ENCODE measurements at places on chromosomes 1 and 21.

- DNase-seq = no peak
These were observed 104.2 kb downstream of the ATP5PO start for GRCh38 chr21:33811167-33812010.

DNA sequence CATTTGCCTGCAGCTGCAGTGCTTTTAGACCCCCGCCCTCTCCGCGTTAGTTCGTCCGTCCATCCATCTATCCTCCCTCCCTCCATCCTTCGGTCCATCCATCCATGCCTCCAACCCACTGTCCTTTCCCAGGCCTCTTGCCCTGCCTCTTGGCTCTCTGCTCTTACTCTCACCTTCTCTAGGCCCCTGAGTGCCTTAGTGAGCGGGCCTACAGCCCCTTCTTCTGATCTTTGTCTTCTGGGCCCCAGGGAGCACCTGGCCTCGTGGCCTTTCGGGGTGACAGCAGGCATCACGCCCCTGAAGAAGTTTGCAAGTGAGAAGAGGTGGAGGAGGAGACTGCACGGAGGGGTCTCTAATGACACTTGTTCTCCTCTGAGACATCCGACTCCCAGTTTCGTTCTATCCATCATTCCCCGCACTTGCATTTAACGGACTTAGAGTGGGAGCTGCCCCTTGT is 842 bp downstream of the ATXN7L2 start:
- DNase-seq = no peak

DNA sequence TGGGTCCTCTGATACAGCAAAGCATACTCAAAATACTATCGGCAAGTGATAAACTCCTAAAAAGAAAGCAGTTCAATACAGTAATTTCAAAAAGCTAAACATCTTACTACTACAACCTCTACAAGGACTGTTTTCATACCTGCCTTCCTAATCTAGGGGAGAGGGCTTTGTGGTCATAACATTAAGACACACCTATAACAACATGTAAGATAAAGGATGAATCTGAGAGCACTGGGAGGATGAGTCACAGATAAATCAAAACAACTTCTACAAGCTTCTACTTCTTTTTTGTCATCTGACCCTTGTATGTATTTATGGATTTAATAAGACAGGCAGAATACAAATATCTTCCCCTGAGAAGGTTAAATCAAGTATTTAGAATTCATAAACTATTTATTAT is 40.0 kb downstream of the LTN1 start:
- no peak for DNase-seq

DNA sequence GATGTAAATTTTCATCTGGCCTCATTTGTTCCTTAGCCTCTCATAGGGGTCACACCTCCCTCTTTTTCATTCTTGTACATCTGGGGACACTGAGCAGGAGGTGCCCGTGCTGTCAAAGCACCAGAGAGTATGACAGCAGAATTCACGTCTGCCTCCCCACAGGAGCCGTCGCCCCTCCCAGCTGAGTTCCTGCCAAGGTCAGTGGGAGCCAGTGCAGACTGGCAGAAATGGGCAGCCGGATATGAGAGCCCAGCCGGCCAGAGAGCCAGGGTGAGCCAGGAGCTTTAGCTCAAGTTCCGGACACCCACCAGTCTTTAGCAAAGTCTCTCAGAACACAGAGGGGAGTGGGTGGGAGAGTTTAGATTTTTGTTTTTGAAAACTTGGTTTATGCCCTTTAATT is 21.9 kb downstream of the GPR137B start:
- no peak for DNase-seq

- DNase-seq = no peak
These were observed 47.4 kb upstream of the DOCK7 start for GRCh38 chr1:62735491-62736171.

GRCh38 chr21:38443110-38443509 is 55.2 kb downstream of the ERG start:
- no peak for DNase-seq

DNA sequence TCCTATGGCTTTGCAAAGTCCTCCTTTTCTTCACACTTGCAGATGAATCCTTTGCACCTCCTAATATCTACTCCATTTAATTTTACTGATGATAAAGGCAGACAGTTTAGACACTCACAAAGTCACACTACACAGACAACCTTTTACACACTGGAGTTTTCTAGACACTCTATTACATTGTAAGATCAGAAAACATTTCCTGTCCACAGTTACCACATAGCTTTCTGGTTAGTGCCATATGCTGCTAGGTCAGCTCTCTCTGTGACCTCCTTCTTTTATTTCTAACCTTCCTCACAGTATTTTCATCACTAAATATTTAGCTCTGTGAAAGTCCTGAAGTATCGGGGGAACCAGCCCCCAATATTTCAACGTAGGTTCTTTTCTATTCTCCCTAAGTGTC is 5.1 kb downstream of the SH2D1B start:
- DNase-seq = no peak

DNA sequence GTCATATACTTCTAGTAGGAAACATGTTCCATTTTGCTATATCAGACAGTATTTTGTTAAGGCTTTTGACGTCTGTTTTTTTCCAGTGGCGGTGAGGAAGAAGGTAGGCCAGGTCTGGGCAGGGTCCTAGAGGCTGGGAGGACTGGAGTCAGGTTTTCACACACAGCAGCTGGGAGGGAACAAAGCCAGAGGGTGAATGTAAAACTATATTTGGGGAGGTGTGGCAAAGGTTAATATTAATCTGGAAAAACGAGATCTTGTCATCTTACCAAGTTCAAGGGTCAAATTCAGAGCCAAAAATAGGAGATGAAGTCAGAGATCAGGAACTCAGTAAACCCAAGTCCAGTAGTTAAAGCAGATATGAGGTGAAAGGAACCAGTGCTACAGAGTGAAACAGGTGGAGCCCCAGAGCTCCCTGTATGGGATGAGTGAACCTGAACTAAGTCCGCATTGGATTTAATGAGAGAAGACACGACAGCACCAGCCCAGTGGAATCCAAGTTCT is 10.7 kb upstream of the OTUD7B start:
- no peak for DNase-seq

DNA sequence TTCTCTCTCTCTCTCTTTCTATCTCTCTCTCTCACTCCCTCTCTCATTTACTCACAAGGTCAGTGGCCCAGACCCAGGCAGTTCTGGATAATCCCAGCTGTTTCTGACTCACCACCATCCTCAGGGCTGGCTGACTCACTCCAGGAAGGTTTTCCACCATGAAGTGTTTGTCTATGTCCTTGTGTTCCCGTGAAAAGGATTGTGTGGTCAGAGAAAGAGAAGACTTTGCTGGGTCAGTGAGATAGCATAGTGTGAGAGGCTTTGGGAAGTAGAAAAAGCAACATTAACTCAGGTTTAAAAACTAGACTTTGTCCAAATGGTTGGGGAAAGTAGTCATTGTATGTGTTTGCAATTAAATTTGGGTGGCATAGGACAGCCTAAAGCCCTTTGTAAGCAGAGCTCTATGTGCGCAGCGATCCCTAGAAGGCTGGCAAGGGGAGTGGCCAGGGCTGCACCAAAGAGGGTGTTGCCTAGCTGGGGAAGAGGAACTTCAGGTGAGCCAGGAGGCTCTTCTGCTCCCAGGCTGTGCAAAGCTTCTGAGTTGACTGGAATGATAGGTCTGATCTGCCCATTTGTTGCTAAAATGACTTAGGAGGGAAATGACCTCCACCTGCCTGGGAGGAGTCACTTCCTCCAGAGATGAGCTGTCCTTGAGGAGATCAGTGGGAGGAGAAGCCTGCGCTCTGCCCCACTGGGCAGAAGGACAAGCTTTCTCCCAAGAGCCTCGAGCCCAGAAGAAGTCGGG is 4.9 kb upstream of the CAPN2 start:
- DNase-seq = no peak

DNA sequence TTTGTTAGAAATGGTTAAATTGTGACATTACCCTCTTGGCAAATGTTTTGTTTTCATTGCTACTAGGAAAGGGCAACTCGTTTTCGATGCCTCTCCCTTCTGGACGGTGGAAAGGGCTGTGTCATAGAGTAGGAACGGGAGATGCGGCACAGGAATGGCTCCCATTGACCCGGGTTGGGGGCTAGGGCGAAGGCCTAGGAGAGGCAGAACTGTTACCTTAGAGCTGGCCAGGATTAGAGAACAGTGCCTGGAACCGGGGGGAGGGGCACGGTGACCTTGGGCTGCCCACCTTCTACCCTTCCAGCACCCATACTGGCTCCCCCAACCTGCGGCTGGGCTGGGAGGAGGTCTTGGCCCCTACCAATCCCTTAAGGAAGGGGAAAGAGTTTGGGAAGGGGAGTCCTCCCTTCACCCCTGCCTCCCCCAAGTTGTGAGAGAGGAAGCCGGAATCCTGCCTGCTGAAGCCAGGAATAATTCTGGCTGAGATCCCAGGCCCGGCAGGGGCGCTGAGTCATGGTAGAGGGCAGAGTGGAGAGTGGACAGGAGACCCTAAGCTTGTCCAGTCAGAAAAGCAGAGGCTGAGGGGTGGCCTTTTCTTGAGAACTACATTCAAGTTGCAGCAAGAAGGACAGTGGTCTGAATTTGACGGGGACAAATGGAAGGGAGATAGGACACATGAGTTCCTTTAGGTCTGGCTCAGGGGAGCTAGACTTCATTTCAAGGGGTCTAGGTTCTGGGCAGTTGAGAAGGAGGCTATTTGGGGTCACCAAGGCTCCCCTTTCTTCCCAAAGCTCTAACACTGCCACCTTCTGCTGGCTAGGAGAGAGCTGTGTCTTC is 8.2 kb downstream of the LMNA start:
- no peak for DNase-seq

DNA sequence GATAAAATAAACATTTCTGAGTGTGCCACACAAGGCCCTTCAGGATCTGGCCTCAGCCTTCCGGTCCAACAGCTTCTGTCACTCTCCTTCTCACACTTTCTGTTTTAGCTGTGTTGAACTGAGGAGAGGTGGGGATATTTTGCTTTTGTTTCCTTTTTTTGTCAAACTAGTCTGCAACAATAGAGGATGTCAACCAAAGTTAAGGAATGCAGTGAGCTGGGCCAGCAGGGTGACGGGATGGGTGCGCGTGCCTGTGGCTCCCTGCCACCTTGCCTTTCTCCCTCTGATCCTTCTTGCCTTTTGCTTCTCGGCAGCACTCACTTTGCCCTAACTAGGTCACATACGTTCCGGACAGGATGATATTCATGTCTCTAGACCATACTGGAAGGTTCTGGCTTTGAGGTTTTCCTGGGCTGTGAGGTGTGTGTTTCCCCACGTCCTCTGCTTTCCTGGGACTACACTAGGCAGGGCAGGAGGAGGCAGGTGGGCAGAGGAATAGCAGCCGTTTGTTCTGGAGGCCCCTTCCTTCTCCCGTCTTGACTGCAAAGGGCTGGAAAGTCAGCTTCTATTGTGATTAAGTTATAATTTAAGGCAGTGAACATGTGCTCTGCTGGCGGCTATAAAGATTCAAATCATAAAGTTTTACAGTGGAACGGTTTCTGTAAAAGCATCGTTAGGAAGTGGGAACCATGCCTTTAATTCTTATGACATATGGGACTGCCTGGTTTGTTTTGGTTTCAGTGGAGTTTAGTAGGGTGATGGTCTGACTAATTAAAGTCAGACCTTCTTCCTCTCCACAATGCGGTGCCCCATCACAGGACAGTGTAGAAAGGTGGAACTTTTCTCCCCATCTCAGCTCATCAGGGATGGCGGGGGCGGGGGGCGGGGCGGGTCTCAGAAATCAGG is 67.8 kb downstream of the RNF220 start:
- DNase-seq = no peak

GRCh38 chr1:170729225-170730002 is 65.5 kb downstream of the PRRX1 start:
- no peak for DNase-seq

- DNase-seq = no peak
These were observed 177.2 kb upstream of the RUNX1 start for GRCh38 chr21:35226328-35226727.

DNA sequence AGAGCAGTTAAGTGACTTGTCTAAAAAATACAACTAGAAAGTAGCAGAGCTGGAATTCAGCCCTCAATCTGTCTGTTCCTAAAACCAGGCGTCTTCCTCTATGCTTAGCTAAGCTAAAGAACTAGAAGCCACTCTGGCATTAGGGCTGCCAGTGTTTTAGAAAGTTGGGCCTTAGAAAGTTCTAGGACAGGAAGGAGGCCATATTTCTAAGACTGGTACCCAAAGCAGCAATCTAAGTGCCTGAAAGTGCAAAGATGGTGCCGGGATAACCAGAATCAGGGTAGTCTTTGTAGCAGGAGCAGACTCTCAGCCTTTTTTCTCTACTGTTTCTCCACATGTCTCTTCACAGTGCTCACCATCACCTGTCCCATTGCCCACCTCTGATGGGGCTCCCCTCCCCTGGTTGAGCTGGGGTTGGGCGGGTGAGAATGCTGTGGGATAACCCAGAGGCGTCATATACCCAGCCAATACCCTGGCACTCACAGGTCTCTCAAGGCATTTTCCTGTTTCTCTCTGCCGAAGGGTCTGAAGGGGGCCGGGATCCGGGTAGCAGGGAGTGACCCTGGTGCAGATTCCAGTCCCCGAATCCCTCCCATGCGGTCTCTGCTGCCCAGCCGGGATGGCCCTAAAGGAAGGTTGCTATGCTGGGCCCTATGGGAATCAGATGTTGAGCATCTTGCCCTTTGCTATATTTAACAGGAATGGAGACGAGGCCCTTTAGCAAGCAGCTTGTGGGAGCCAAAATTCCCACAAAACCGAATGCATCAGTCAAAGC is 1.1 kb upstream of the RCSD1 start:
- DNase-seq = no peak

- DNase-seq = no peak
These were observed 1.1 kb upstream of the TNFRSF18 start for GRCh38 chr1:1207571-1207892.

DNA sequence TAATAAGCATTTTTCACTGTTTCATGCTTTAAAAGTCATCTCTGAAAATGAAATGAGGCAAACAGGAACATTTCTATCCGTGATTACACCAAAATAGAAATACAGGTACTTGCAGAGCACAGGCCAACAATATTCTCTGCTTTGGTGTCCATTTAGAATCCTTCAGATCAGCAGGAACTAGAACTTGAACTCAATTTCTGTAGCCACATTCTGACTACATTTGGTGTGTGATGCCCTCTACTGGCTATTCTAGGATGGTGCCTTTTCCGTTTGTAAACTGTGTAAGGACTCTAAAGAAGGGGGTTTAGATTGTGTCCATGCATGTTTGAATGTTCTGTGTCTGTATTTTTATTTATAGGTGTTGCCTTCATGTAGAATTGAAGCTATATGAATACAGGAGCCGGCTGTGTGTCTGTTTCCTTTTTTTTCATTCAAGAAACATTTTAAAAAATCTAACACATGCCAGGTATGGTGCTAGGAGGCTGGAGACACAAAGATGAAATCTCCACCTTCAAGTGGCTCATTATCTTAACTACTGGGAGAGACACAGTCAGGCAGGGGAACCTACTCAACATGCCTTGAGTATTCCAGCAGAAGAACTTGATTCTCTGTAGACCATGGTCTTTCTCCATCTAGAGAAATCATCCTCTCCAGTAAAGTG is 7.6 kb upstream of the ZNF326 start:
- DNase-seq = peak; percentile 63

Measured in NT2/D1 (cell line).